ENCODE measurements at places on chromosomes 4 and X.

GRCh38 chr4:22246847-22247246, 269.0 kb downstream of the ADGRA3 start:
- DNase-seq: no peak

- DNase-seq: no peak
Observed at GRCh38 chr4:82043081-82043808, 330.5 kb downstream of the HNRNPD start.

DNA sequence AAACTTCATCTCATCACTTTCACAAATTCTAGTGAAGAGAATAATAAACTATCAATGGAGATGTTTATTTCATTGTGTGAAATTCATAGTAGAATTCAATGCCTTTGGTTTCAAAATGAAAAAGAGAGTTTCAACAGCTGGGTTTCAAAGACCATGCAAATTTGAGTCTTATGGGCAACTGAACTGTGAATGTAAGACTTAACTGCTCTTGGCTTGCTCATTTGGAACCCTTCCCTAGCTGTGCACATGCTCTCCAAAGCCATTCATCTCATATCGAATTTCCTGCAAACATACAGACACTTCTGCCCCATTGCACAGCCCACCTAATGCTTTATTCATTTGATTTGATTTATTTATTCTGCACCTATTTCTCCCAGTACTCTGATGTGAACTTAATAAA, 154.5 kb downstream of the GRXCR1 start:
- DNase-seq: no peak

GRCh38 chr4:165096776-165097175, 15.9 kb downstream of the TMEM192 start:
- peak; percentile 8 for DNase-seq

DNA sequence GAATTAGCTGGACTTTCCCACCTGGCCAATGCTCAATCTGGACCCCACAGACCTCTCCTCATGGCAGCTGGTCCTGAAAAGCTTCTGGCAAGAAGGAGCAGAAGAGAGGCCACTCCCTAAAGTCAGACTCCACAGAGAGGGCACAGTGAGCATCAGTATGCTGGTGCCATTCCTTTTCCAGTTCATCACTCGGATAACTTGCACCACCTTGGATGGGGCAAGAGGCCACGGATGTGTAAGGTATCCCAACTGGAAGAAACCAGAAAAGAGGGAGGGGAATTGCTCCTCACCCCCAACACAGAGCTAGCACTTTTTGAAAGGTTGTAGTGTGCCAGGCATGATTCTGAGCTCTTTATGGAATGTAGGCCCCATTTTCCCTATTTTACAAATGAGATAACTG, 85.9 kb downstream of the STK32B start:
- DNase-seq: no peak

- DNase-seq: no peak
Observed at GRCh38 chr4:177861551-177862094, 419.4 kb upstream of the AGA start.

DNA sequence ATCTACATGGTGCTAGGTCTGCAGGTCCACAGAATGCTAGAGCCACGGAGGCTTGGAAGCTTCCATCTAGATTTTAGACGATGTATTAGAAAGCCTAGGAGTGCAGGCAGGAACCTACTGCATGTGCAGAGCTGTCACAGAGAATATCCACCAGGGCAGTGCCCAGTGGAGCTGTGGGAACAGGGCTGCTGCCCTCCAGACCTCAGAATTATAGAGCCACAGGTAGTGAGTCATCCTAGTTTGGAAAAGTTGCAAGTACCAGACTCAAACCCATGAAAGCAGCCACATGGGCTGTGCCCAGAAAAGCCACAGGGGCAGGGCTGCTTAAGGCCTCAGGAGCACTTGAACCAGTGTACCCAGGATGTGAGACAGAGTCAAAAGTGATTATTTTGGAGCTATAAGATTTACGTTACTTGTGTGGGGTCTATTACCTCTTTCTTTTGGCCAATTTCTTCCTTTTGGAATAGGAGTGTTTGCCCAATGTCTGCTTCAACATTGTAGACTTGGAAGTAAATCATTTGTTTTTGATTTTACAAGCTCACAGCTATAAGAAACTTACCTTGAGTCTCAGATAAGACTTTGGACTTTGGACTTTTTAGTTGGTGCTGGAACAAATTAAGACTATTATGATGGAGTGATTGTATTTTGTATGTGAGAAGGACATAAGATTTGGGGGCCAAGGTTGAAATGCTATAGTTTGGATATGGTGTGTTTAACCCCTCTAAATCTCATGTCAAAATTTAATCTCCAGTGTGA, 143.5 kb upstream of the CHRDL1 start:
- DNase-seq: no peak

- DNase-seq: no peak
Observed at GRCh38 chrX:120462370-120462769, 6.7 kb downstream of the LAMP2 start.

- no peak for DNase-seq
Observed at GRCh38 chrX:110699109-110699508, 96.5 kb downstream of the CHRDL1 start.

DNA sequence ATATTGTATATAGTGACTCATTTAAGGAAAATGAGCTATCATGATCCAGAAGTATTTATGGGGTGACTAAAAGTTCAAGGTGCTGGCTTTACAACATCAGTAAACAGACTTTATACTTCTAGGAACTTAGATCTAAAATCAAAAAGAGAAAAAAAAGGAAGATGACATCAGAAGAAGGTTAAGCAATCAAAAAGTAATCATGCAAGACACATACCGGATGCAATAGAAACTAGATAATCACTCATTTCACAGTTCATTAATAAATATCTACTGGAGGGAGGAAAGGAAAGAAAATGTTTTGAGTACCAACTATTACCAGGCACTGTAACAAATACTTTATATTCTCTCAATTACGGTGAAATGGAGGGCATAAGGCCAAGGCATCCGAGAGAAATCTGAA, 276.4 kb downstream of the SPRY1 start:
- DNase-seq: no peak

GRCh38 chrX:45515262-45516215, 314.9 kb upstream of the DIPK2B start:
- peak; percentile 53 for DNase-seq

GRCh38 chr4:119521268-119521667, 107.3 kb downstream of the PDE5A start:
- no peak for DNase-seq

GRCh38 chr4:16464651-16465050, 238.4 kb upstream of the TAPT1 start:
- no peak for DNase-seq

- no peak for DNase-seq
Observed at GRCh38 chrX:69323786-69324720, 158.8 kb upstream of the PJA1 start.

DNA sequence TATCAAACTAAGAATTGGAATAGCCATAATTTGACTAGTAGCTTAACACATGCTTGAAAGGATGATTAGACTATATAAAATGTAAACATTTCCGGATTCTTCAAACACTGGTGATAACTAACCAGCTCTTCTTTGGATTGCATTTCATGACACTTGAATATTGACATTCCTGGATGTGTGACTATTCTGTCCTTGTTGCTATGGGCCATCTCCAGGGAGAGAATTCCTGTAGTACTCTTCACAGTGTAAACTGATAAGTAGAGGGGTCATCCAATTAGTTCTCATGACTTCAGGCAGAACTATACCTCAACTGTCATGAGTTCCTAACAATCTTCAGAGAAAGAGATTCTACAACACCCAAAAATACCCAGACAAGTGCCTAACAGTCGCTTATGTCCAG, 1026.7 kb upstream of the TENM3 start:
- no peak for DNase-seq

DNA sequence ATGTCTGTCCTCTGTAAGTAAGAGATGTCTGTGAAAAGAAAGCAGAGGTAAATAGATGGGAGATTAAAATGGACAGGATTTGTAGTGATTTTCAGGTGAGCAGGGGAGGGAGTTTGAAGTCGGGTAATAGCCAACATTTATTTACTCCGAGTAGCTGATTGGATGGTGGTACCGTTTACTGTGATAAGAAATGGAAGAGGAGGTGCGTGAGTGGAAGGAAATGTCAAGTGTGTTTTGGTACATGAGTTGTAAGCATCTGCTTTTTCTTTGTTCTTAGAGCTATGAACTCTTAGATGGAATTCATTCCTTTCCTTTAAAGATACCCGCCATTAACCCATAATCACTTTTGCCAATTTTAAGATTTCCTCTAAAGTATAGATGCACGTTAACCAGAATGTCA, 45.5 kb downstream of the SGMS2 start:
- DNase-seq: no peak

- DNase-seq: no peak
Observed at GRCh38 chr4:1168191-1169101, 3.9 kb downstream of the SPON2 start.

DNA sequence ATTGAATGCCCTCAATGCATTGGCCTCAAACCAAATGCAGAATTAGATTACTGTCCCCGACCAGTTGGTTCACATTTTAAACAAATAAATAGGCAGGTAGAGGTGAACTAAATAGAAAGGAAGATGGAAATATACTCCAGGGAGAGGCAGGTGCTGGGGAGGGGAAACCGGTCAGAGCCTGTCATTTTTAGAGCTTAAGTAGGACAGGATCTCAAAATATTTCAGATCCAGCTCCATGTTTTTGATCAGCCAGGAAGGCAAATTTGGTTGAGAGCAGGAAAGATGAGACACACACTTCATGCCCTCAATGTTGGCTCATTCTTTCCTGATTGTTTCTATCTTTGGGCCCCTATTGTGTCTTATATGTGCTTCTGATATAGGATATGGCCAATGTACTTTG, 206.7 kb downstream of the SHROOM3 start:
- DNase-seq: peak; percentile 16

- no peak for DNase-seq
Observed at GRCh38 chr4:3388471-3389232, 53.1 kb upstream of the HGFAC start.

GRCh38 chr4:37400241-37400881, 155.8 kb downstream of the NWD2 start:
- no peak for DNase-seq

- no peak for DNase-seq
Observed at GRCh38 chrX:14398725-14399124, 130.6 kb upstream of the GLRA2 start.

- DNase-seq: peak; percentile 32
Observed at GRCh38 chrX:132631579-132632232, 142.9 kb upstream of the MBNL3 start.

GRCh38 chr4:168876106-168876505, 133.9 kb downstream of the CBR4 start:
- no peak for DNase-seq

GRCh38 chrX:30538271-30538670, 39.3 kb downstream of the TASL start:
- no peak for DNase-seq

DNA sequence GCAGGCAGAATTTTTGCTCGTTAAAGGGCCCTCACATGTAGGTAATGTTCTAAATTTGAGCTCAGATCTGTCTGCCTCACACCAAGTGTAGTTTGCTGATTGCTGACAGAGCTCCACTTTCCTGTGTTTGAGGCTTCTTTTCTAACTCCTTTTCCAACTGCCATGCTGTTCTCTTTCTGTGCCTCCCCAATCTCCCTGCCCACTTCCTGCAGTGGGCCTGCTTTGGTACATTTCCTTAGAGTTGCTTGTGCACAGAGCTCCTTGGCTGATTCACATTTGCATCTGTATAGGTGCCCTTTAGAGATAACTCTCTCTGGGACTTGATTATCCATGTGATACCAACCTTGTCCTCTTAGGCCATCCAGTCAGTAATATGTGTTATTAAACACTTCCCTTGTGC, 4.5 kb downstream of the MED28 start:
- no peak for DNase-seq

DNA sequence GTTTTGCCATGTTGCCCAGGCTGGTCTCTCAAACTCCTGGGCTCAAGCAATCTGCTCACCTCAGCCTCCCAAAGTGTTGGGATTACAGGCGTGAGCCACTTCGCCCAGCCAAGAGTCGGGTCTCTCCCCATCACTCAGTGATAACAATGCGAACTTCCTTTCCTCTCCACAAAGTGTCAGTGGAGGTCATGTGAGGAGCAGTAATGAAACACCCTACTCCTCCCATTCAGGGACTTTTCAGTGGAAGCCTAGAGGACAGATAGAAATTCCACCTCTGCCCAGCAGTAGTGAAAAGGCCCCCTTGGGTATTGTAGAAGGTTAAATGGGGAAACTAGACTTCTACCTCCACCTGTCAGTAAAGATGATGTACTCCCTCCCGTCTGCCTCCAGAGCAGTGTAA, 141.9 kb upstream of the STK26 start:
- no peak for DNase-seq

- no peak for DNase-seq
Observed at GRCh38 chr4:100017637-100018310, 67.7 kb upstream of the H2AZ1 start.

GRCh38 chr4:42654631-42655268, 2.2 kb downstream of the ATP8A1 start:
- DNase-seq: no peak

DNA sequence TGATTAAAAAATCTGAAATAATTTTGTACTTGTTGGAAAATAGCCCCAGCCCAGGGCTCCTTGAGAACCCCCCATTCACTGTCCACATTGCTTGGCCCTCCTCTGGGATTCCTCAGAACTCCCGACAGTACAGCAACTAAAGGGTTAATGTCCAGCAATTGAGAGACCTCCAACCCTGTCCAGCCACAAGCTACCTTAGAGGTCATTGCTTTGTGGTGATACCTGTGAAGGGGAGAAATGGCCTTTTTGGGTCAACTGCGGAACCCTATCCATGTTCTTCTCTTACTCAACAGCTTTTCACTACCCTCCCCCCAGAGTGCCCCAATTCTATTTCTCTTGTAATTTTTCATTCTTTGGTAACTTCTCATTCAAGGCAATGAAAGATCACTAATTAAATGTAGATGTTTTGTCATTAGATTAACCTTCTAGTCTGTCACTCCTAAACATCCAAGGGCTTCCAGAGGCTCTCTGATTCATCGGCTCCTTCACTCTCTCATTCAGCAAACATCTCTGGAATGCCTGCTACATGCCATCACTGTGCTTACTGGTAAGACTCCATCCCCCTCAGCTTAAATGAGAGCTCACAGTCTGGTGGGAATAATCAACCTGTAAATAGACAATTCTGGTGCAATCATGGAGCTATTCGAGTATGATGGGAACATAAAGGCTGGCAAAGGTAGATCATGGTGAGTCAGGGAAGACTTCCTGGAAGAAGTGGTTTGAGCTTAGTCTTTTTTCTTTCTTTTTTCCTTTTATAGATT, 241.4 kb upstream of the PGRMC2 start:
- DNase-seq: no peak

DNA sequence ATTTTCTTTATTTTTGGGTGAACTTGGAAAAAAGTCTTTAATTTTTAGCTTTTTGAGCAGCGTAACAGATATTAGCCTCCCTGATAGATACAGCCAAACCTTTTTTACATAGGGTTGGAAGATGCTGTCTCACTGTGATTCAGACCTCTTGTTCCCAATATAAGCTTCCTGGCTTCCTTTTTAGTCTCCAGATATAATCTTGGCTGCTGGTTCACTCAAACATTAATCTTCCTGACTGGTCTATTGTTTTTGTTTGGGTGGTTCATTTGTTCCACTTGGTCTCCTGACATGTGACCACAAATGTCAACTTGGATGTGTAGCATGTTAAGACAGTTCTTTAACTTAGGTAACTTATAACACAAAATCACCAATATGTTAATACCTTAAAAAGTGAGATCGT, 23.0 kb downstream of the RPA4 start:
- DNase-seq: no peak

All from NCI-H2081 (cell line).